GM13977 (cell line): ENCODE measurements at places on chromosomes 16 and 17.

GRCh38 chr16:50467943-50468748, 80.0 kb upstream of the NKD1 start:
- DNase-seq, result peak; percentile 53

DNA sequence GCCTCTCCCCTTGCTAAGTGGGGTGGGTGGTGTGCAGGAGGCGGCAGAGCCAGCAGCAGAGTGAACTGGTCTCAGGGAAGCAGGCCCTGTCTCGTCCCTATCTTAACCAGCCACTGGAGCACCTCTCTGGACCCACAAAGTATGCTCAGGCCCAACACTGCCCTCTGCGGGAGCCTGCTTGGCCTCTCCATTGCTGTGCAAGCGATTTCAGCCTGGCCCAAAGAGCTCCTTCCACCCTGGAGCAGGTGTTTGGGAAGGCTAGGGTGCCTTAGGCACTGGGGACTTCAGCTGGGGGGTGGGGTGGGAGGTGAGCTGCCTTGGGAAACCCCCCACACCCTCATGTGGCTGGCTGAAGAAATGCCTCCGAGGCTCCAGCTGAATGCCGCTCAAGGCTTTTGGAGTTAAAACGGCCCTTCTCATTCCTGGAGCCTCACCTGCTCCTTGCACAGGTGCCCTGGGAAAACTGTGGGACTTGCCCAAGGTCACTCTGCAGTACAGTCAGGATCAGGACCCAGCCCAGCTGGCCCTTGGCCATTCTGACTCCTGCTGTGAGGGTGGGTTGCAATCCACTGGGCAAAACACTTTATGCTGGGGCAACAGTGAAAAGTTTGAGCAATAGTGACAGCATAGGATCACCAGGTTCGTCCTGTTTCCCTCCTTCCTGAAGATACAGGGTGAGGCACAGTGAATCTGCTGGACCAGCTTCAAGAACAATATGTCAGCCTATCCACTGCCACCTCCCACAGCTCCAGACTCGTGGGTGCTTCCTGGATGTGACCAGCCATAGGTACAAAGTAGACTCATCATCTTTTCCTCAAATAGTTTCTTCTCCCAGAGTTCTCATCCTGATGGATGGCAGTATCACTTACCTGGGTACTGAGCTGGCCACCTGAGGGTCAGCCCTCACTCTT, 5.9 kb upstream of the UBE2O start:
- peak; percentile 69 for DNase-seq

DNA sequence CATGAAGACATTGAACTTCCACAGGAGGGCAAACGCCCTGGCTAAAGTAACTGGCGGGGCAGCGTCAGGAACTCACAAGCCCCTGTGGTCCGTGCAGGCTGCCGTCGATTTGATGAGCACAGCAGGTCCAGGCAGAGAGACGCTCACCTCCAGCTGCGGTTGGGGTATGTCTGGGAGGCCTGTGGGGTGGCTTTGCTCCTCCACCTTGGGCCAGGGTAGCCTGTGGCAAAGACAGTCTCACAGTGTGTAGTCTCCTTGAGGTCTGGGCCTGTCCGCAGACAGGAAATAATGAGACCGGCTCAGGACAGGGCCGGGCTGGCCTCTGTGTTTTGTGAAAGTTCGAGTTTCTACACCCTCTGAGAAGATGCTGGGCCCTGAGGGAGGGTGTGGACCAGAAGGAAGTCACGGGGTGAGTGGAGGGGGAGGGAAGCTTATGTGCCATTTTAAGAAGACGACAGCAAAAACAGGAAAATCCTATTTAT, 103.3 kb downstream of the METRNL start:
- DNase-seq, result no peak

DNA sequence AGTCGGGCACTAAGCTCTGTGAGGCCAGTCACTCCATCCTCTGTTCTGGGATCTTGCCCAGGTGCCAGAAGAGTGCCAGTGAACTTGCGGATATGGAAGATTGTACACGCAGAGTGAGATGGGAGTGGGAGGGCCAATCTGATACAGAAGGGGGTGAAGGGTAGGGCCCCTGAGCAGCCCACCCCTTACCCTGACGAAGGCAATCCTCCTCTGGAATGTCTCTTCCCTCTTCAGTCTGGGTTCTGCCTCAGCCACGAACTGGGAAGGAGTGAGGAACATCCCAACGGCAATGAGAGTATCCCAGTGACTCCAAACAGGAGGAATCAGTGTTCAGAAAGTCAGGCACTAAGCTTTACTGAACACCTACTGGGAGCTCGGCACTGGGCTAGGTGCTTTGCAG, 11.9 kb upstream of the PIK3R6 start:
- no peak for DNase-seq
